Activated CD4-positive, CD25-positive, alpha-beta regulatory T cell (primary cell): ENCODE measurements at places on chromosomes 12 and 14.

DNA sequence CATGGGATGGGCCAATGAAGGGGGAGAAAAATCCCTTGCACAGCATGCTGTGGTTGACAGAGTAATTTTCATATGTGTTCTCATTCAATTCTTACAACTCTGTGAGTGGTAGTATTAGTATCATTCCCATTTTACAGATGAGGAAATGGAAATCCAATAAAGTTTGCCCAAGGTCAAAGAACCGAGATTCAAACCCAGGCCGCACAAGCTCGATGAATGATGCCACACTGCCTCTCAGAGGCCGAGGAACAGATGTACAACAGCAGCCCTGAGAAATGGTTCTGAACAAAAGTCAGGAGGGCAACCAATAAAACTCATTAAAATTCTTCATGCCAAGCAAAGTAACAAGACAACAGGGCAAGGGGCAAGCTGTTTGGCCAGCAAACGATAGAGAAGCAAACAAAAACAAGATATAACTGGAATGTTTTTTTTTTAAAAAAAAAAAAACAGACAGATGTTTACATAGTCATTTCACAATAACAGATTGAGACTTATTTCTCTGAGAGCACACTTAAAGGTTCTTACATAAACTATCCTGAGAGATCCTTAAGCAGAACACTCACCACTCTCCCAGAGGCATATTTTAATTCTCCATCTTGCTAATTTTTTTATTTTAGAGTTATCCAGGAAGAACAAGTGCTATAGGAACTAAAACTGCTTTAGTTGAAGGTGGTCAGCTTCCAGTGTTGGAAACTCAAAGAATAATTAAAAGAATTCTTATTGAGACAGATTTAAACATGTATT, 85.8 kb downstream of the EXOC5 start:
- no peak for DNase-seq

- DNase-seq, result no peak
These were observed 100.1 kb downstream of the DYRK2 start for GRCh38 chr12:67748743-67749040.

DNA sequence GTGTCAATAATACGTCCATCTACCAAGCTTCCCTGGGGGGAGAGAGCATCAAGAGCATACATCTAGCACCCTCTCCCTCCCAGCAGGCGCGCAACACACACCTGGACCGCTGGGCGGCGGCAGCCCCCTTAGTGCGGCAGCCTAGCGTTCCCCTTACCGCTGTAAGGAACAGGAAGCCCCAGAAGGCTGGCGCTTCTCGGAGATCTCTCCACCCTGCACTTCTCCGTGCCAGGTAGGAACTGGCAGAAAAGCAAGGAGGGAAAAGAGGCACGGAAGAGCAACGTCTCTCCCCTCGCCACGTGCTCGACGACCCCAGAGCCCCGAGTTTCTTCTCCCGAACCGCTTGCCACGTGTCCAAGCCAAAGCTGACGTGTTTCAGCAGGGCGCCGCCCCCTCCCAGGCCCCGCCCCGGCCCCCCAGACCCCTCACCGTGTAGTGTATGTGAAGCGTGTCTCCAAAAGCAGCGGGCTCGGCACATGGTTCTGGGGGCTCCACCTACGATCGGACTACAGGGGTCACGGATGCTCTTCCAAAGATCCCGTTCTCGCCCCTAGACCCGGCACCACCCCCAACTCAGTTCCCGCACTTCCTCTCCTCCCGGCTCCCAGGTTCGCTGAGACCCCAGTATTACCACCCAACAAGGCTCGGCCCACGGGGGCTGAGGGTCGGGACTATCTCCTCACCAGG, 532 bp downstream of the FKBP11 start:
- peak; percentile 45 for DNase-seq

DNA sequence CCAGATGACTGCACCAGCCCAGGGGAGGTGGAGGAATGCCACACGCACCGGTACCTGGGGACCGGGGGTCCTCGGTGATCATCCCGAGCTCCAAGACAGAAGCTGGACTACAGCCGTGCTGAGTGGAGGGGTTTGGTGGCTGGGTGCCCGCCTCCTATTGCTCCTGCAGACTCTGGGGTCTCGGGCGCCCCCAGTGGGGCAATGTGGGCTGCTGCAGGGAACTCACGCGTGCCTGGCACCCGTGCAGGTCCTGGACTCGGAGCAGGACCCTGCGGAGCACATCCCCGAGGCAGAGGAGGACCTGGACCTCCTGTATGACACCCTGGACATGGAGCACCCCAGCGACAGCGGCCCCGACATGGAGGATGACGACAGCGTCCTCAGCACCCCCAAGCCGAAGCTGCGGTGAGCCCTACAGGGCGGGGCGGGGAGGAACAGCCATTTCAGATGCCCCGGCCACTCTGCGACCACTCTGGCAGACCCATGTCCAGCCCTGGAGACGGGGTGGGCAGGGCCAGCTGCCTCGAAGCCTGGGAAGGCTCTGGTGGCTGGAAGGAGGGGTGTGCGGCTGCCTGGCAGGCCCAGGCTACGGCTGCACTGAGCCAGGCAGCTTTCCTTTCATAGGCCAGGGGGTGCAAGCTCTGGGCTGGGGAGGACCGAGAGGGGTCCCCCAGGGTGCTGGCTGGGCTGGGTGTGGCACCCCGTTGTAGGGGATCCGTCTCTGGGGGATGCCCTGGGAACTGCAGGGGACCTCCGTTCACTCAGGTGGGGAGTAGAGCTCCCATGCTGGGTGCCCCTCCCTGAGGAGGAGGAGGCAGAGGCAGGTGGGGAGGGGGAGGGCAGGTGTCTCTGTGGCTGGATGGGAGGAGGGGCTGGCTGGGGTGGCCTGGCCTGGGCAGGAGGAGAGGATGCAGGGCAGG, 21.6 kb upstream of the TEX22 start:
- no peak for DNase-seq

DNA sequence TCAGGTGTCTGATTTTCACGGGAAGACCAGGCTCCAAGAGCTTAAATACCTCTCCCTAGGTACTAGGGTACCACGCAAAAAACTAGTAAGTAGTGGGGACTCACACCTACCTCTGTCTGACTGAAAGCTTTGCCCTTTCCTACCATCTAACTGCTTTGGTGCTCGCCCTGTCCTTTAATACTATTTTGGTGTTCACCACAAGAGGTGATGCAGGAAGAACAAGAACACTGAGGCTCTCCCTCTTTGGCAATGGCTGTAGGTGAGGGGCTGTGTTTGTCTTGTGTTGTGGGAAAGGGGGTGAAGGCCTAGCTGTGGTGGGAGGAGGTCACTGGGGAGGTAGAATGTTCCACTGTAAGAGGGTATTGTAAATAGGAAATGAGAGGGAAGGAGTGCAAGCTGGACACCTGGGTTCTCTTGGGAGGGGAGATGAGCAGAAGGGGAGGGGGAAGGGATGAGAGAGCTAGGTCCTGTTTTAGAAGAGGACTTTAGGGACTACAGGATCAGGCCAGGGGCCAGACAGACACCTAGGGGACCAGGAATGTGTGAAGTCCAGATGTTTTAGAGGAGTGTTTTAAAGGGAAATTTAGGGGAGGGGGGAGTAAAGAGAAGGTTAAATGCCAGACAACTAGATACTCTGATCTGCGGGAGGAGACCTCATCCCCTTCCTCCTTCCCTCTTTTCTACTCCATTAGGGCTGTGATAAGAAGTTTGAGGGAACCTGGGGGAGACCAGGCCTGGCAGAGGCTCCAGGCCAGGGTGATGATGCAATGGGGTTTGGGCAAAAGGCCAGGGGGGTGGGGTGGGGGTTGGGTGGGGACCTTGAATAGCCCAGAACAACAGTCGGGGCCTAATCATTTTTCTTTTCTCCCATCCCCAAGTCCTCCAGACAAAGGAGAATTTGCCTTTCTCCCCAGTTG, 2.1 kb downstream of the ITGA5 start:
- no peak for DNase-seq

DNA sequence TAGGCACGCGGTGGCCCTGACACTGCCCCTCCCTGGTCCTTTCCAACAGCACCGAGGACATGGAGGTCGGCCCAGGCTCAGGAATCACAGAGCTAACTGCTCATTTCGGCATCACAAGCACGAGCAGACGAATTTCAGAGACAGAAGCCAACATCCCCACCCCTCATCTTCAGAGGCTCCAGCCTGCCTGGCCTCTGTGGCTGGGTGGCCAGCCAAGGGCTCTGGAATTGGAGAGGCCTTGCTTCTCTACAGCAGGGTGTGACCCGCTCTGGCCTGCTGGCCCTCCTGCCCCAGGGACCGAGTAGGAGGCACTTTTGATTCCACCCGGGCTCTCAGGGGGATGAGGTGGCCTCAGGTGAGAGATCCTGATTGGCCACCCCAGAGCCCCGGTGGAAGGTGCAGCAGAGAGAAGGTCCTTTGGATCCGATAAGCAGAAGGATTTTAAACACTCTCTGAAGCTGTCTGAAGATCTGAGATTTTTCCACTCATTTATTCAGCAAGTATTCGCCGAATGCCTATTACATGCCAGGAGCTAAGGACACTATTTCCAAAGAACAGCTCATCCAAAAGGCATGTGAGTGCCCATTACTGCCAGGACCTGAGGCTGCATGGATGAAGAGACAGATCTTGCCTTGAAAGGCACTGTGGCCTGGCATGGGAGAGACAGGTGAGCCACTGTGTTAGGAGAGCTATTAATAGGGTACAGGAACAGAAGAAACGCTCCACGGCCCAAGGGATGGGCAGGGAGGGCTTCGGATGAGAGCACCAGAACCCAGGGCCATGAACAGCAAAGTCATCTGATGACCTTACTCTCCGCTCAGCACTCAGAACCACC, 10.2 kb downstream of the BAG5 start:
- DNase-seq, result no peak

DNA sequence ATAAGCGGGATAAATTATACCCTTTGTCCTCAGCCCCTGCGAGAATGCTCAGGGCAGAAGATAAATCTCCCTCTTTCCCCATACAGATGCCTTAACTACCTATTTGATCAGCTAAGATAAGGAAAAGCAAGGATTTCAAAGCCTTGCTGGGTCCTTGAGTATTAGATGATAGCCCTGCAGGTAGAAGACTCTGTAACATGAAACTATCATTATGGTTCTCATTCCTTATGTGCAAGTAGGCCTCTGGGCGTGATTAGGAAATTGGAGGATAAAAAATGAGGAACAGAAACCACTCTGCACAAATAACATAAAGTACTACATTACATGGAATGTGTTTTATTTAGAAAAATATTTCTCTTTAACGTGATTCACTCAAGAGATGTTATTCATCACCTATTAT, 14.5 kb upstream of the WDR89 start:
- DNase-seq, result no peak

GRCh38 chr12:109589240-109589590, 15.6 kb downstream of the MVK start:
- DNase-seq, result no peak
